Left lobe of liver (tissue), 2 donors: ENCODE measurements at places on chromosomes 5 and 9. TPM values are rescaled to one million over a fixed set of nuclear protein-coding genes. Genes with fewer than 3 reads are reported as not detected.

HABP4 gene
- 2.4 TPM for total RNA-seq

C9 gene
- total RNA-seq, result 1,159 TPM

ZNF367 gene
- total RNA-seq, result 1.0 TPM

DNAH5 gene
- 3.2 TPM for total RNA-seq

AGXT2 gene
- total RNA-seq, result 50.8 TPM

ARL14EPL gene
- total RNA-seq, result not detected

SOX30 gene
- not detected for total RNA-seq

UBE2QL1 gene
- 0.38 TPM for total RNA-seq
